Suprapubic skin (tissue), 4 donors: ENCODE measurements at places on chromosomes 13 and 19.

DNA sequence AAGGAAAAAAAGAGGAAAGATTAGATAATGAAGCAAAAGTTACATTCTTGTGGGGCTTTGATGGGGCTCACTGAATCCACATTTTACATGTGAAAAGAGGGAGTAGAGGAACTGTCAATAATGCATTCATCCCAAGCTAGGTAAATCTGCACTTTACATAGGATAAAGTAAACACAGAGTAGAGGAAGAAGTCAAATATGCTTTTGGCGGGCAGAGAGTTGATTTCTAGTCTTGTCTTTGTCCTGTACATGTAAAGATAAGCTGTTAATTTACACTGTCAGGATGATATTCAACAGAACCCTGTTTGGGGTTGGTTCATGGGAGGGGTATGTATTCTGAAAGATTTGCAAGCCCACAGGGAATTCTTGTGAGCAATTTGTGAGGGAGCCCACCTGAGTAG lies 18.0 kb upstream of the TNFRSF19 start:
- DNase-seq, result no peak

DNA sequence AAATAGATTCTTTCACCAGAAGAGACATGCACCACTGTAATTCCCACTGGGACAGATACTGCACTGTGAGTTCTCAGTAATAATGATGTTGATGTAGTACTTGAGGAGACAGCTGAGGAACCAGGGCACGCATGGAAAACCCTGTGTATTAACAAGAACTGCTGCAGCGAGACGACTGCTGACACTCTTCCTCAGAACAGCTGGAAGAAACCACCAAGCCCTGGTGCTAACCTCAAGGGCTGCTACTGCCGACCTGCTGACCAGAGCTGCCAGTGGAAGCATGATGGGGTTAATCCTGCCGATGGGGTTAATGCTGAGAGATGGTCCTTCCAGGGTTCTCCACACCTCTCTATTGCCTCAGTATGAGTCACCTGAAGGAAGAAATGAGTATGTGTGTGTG lies 45.6 kb downstream of the EDNRB start:
- no peak for DNase-seq

DNA sequence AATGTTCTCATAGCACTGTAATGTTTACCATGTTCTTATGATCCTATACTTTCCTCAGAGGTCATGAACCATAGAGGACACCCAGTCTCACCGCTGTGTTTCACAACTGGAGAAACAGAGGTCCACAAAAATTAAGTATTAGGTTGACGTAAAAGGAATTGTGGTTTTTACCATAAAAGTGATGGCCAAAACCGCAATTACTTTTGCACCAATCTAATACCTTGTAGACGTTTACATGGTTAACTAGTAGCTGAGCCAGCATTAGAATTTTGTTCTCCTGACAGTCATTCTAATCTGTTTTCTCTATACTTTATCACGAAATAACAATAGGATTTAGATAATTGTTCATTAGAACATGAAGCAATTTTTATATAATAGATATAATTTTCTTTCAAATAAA lies 763.4 kb upstream of the ARGLU1 start:
- DNase-seq, result no peak

DNA sequence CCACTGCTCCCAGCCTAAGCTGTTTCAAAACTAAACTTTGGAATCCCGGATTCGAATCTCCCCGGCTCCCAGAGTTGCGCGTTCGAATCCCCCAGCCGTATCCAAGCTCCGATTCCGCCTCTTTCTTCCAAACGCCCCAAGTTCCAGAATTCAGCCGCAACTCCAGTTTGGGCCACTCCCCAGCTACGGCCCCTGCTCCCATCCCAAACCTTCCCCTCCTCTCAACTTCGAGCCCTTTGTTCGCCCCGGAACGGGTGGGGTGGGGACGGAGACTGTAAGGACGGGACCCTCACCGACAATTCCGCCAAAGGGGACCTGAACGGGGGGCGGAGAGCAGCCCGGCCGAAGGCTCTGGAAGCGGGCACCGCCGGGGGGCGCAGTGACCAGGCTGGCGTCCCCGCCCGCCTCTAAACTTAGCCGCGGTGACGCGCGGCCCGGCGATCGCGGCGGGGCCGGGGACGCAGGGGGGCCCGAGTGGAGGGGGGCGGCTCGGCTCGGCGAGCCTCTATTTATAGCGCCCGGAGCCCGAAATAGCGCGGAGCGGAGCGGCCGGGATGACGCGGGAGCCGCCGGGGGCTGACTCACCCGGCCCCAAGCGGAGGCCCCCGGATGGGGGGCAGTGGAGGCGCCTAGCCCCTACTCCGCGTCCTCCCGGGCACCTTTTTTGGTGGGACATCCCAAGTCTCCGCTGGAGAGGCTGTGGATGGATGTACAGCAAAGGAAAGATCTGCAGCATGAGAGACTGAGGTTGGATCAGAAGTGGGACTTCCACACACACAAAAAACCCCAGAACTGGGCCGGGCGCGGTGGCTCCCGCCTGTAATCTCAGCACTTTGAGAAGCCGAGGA lies 4.9 kb upstream of the ERCC1 start:
- no peak for DNase-seq

- no peak for DNase-seq
Observed at GRCh38 chr19:47547199-47547598, 25.7 kb downstream of the ZNF541 start.

GRCh38 chr13:48843630-48844380 lies 131.9 kb upstream of the FNDC3A start:
- no peak for DNase-seq

DNA sequence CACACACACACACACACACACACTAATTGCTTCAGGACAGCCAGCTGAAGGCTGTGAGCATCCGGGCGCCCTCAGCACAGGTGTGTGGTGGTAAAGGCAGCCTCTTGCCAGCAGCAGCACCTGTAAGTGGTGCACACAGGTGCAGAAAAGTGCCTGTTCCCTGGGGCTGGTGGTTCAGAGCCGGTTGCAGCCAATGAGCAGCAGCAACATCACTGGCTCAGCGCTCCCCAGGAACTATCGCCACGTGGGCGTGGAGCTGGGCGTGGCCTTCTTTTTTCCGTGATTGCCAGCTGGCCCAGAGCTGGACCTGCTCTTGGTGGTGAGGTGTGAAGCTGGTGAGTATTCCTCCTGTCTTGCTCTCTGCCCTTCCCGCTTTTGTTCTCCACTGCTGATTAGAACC lies at the start of gene NLRP5:
Gene NLRP5, plus strand, starts transcription at position 289 of the 400 bp plus-strand sequence.
- DNase-seq, result no peak

GRCh38 chr19:14056069-14056666 lies 5.7 kb downstream of the PALM3 start:
- DNase-seq, result no peak

GRCh38 chr13:50691681-50692263 lies 151.7 kb downstream of the DLEU7 start:
- DNase-seq, result no peak

GRCh38 chr13:27911521-27911920 lies 8.3 kb upstream of the PDX1 start:
- no peak for DNase-seq

DNA sequence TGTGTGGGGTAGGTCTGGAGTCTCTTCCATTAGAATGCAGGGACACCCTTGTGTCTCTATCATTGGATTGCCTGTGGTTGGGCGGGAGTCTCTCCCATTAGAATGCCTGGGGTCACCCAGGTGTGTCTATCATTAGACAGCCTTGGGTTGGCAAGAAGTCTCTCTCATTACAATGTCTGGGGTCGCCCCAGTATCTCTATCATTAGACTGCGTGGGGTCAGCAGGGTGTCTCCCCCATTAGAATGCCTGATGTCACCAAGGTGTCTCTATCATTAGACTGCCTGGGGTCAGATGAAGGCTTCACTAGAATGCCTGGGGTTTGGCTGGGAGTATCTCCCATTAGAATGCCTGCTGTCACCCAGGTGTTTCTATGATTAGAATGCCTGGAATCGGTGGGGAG lies 1539.0 kb downstream of the UQCRFS1 start:
- peak; percentile 26 for DNase-seq

- DNase-seq, result no peak
Observed at GRCh38 chr19:31666126-31666525, 316.9 kb upstream of the TSHZ3 start.

DNA sequence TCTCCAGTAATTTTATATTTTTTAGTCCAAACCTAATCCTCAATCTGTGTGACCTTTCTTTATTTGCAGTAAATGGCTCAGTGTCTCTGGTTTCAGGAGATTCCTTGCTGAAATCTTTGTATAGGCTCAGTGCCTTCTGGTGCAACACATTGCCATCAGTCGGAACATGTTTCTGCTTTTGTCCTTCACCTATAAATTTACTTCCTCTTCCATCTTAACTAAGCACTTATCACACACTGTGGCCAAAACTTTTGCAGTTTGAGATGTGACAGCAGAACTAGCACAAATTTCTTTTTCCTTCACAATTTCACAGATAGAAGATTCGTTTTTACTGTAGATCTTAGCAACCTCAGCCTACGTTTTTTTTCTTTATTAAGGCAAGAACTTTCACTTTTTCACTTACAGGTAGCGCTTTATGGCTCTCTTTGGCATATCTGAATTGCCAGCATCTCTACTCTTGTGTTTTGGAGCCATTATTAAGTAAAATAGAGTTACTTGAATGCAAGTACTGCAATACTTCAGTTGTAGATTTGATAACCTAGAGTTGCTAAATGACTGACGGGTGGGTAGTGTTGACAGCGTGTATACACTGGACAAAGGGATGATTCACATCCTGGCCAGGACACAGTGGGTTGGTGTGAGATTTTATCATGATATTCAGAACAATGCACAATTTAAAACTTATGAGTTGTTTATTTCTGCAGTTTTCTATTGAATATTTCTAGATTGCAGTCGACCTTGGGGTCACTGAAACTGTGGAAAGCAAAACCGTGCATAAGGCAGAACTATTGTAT lies 44.3 kb downstream of the NDFIP2 start:
- no peak for DNase-seq

GRCh38 chr19:4059891-4060620 lies 6.6 kb downstream of the ZBTB7A start:
- peak; percentile 91 for DNase-seq

- no peak for DNase-seq
Observed at GRCh38 chr13:44267980-44268379, 105.6 kb upstream of the SERP2 start.

DNA sequence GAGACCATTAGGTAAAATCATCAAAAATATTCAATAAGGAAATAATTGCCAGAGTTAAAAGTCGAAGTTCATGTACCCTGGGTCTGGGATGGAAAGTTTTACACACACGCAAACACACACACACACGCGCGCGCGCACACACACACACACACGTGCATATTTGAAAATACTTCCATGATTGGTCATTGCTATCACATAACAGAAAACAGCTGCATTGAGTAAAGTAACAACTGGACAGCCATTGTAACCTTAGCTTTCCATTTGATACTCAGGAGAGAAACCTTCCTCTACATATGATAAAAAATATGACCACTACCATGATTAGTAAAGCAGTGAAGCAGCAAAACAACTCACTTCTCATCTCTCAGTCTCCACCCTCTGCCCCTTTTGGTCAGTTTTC lies 490.0 kb upstream of the SGCG start:
- DNase-seq, result no peak

- DNase-seq, result no peak
Observed at GRCh38 chr13:89375839-89376238, 1704.7 kb downstream of the SLITRK5 start.

DNA sequence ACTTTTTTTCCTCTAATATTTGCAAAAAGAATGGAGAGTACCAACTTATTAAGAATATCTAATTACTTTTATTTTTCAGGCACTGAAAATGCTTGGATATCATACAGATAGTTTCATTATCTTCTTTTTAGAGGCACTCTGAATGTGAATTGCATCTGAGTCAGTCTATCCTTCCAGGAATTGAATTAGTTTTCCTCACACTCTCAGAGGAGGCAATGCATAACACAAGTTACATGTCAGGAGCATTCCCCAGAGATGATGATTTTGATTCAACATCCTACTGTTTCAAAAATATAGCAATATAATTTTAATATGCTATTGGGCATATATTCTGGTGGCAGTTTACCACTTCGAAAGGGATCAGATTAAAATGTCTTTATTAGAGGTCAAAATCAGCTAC lies 1315.4 kb downstream of the PCDH9 start:
- DNase-seq, result no peak

- no peak for DNase-seq
Observed at GRCh38 chr19:41995959-41996797, 2.1 kb upstream of the ATP1A3 start.

DNA sequence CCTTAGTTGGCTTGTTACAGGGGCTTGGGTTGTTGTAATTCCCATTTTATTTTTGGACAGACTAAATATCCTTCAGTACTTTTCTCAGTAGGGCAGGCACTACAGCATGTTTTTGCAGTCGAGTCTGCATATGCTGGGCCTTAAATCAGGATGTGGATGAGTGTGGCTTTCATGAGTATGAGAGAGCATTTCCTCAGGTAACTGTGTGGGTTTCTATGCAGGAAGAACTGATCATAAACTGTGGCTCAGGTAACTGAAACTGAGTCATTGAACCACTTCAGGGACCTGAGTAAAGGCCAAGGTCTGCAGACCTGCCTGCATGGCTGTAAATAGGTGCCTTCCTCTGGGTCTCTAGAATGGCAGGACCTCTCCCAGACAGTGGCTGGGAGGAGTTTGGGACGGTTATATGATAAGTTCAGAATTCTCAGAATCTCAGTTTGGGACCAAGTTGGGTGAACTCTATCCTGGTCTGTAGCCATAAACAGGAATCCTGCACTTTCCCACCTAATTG lies 112.1 kb downstream of the ZNF737 start:
- DNase-seq, result no peak

GRCh38 chr19:28882818-28883217 lies 330.1 kb downstream of the UQCRFS1 start:
- no peak for DNase-seq

GRCh38 chr13:29471551-29471950 lies 123.9 kb downstream of the SLC7A1 start:
- DNase-seq, result no peak

DNA sequence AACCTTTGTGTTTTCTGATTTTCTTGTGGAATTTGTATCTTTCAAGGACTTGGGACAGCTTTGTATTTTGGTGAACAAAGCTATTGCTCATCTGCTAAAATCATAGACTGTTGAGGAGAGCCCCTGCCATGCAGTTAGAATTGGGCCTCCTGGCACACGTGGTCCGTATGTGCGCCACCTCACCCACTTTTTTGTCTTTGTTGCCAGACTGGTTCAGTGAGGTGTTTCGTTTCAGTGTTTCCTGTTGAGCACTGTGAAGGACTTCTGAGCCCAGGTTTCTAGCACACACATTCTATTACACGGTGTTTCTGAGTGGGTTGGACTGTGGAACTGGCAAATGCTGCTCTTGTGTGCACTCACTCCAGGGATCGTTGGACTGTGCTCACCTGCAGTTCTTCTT lies 37.6 kb upstream of the RNF113B start:
- no peak for DNase-seq

GRCh38 chr19:29588095-29588494 lies 18.0 kb upstream of the POP4 start:
- no peak for DNase-seq

DNA sequence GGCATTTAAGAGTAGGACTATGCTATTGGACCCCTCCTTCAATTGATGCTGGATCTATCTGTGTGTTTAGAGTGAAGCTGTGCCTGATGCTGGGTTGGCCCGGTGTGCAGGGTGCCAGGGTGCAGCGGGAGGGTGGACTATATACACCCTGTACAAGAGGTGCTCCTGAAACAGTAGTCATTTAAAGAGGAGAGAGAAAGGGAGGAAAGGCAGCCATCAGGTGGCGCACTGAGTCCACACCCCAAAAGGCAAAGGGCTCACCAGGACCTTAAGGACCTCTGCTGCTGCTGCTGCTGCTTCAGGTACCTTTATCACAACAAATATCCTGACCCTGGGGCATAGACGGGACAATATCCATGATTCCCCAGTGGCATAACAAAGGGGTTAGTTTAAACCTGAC lies 39.4 kb downstream of the ZNF136 start:
- DNase-seq, result no peak
